Stimulated activated memory B cell treated with anti-CD40 and anti-IgM and Interleukin-4, amounts not matched to agents 10 μg/mL and 1 μg/mL and 100 μg/mL, for 72 hours (primary cell): ENCODE measurements at places on chromosomes 5 and 9.

- peaks cover 22% of the 10 kb centered on the region for H3K27me3 ChIP-seq
- no peak overlapping the region for H3K27ac ChIP-seq
- no peak for ATAC-seq
- no peaks in the 10 kb centered on the region for H3K4me1 ChIP-seq
- H3K4me3 ChIP-seq: no peak overlapping the region
- H3K36me3 ChIP-seq: no peaks in the 10 kb centered on the region
Observed at GRCh38 chr5:58444805-58445204, 15.1 kb downstream of the PLK2 start.

- peaks cover 88% of the 10 kb centered on the region for H3K4me1 ChIP-seq
- peak overlapping the region; percentile 89 for H3K27ac ChIP-seq
- ATAC-seq: peak; percentile 66
- H3K27me3 ChIP-seq: no peaks in the 10 kb centered on the region
Observed at GRCh38 chr5:17229313-17229712, 11.9 kb downstream of the BASP1 start.

GRCh38 chr9:8633784-8634183 is 834.2 kb upstream of the DMAC1 start:
- H3K36me3 ChIP-seq: no peaks in the 10 kb centered on the region
- no peak overlapping the region for H3K27ac ChIP-seq
- H3K4me1 ChIP-seq: no peaks in the 10 kb centered on the region
- no peaks in the 10 kb centered on the region for H3K27me3 ChIP-seq

- H3K27ac ChIP-seq: no peak overlapping the region
- H3K36me3 ChIP-seq: no peaks in the 10 kb centered on the region
- no peaks in the 10 kb centered on the region for H3K4me1 ChIP-seq
- H3K27me3 ChIP-seq: no peaks in the 10 kb centered on the region
- no peak for ATAC-seq
- H3K4me3 ChIP-seq: no peak overlapping the region
Observed at GRCh38 chr5:126284977-126285696, 138.1 kb upstream of the GRAMD2B start.

DNA sequence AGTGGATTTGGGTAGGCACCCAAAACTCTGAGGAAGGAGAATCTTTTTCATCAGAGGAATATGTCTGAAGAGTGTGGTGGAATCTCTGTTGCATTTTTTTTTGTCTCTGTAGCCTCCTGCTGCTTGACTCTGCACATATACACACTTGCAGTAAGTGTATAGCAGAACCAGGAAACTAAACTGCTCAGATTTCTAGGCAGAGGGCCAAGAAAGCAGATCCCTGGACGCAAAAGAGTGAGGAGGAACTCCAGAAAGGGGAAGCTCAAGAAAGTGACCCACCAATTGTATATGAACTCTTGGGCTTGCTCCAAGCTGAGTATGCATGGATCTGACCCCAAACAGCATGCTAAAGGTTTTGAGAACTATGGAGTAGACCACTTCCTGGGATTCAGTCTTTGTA is 181.8 kb downstream of the GADD45G start:
- no peak for ATAC-seq
- no peaks in the 10 kb centered on the region for H3K36me3 ChIP-seq
- no peak overlapping the region for H3K4me3 ChIP-seq

DNA sequence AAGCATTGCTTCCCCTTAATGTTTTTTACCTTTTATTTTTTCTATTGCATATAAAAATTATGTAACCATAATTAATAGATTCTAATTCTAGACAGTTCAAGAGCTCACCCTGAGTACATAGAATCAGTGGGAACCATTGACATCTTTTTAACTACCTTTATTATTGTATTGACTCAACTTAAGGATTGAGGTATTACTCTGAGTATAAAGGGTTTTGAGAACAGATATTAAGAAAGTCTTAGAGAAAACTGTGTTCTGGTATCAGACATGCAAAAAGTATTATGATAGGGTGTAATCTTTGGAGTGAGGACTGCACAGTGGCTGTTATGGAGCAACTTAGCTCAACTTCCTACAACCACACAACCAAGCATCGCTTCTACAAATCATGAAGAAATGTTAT is 8.9 kb downstream of the SPEF2 start:
- H3K27me3 ChIP-seq: no peaks in the 10 kb centered on the region
- H3K27ac ChIP-seq: no peak overlapping the region
- H3K4me1 ChIP-seq: no peaks in the 10 kb centered on the region
- no peaks in the 10 kb centered on the region for H3K36me3 ChIP-seq

- peaks cover 24% of the 10 kb centered on the region for H3K4me1 ChIP-seq
- peaks cover 68% of the 10 kb centered on the region for H3K36me3 ChIP-seq
- H3K27me3 ChIP-seq: peaks cover 16% of the 10 kb centered on the region
- ATAC-seq: no peak
Observed at GRCh38 chr5:423233-423565, 19.8 kb upstream of the EXOC3 start.
